ENCODE measurements at places on chromosomes 5 and 9.

DNA sequence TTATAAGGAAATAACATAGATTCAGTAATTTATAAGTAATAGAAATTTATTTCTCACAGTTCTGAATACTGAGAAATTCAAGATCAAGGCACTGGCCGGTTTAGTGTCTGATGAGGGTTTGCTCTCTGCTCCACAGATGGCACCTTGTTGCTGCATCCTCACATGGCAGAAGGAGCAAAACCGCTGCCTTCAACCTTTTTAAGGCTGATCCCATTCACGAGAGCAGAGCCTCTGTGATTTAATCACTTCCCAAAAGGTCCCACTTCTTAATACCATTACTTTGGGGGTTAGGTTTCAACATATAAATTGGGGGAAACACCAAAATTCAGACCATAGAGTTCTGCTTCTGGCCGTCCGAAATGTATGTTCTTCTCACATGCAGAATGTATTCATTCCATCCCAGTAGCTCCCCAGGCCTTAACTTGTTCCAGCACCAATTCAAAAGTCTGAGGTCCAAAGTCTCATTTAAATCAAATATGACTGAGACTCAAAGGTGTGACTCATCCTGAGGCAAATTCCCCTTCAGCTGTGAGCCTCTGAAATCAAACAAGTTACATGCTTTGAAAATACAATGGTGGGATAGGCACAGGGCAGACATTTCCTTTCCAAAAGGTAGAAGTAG, 30.6 kb downstream of the BAAT start:
- DNase-seq, result no peak

- DNase-seq, result no peak
These were observed 466.1 kb downstream of the PTPRD start for GRCh38 chr9:10146517-10147331.

DNA sequence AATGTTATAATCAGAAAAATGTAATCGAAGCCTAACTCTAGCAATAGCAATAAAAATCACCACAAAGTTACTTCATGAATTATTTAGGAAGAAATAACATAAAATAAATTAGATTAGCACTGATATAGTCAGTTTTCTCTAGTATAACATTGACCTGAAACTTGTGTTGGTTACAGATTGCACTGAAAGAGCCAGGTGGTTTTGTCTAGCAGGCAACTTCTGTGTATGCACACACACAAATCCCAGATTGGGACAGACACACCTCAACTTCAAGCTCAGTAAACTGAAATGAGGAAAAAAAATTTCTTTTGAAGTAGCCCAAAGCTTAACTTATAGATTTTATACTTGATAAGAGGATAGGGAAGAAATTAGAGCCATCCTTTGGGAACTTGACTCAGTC, 129.3 kb downstream of the EFNA5 start:
- no peak for DNase-seq

DNA sequence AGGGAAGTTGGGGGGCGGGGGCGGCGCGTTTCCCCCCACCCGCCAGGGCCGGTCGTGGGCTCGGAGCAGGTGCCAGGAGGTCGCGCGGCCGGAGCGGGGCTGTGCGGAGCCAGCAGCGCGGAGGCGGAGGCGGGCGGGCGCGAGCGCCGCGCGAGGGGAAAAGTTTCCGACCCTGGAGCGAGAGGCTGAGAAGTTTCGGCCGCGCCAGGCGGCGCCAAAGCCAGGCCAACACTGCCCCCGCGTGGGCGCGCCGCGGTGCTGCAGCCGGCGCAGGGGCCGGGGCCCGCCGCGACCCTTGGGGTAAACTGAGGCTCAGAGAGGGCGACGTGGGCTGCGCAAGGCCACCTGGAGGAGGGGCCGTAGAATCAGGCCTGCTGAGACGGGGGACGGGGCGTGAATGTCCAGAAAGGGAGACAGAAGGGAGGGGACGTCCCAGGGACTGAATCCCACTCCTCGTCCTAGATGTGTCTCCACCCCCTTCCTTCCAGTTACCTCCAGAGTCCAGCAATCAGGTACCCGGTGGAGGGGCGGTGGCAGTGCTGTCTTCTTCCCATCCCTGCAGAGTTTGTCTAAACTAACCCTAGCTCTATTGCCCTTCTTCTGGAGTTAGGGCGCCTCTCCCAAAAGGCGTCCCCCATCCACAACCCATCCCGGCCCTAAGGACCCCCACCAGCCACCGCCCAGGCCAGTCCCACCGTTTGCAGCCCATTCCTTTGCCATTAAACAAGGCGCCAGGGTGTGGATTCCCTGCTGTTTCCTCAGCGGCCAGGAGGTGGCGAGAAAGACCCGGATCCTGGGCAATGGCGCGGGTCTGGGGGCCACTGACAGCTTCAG, 10.2 kb downstream of the C9orf50 start:
- DNase-seq, result peak; percentile 80

- peak; percentile 51 for DNase-seq
These were observed 6.3 kb upstream of the CLPTM1L start for GRCh38 chr5:1351156-1351555.

- peak; percentile 43 for DNase-seq
These were observed 283.3 kb upstream of the TUT7 start for GRCh38 chr9:86637515-86637914.

DNA sequence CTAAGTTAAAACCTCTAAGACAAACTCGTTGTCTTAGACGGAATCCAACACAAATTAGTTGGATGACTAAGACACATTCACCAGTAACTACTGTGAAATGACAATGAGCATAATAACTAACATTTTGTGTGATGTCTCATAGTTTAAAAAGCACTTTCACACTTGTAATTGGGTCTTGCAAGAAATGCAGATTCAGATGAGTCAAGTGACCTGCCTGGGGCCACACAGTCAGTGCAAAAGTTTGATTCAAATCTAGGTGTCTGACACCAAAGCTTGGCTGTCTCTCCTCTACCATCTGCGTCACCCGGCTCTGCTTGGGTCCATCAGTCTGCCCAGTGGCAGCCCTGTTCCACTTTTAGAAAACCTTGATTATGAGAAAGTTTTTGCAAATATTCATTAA, 143.7 kb downstream of the TTLL11 start:
- DNase-seq, result no peak

Data from head of caudate nucleus (tissue), 42 donors.